Spinal cord (tissue), 10 donors: ENCODE measurements at places on chromosomes 5 and 9. TPM values are rescaled to one million over a fixed set of nuclear protein-coding genes. Genes with fewer than 3 reads are reported as not detected.

Gene MARCOL
- polyA plus RNA-seq, result not detected

Gene TPRN
- polyA plus RNA-seq, result 30.8 TPM

Gene FLT4
- polyA plus RNA-seq, result 8.3 TPM

Gene CDH6
- polyA plus RNA-seq, result 30.0 TPM

Gene OBP2A
- not detected for polyA plus RNA-seq

Gene MARCHF6
- polyA plus RNA-seq, result 205 TPM

Gene TEK
- polyA plus RNA-seq, result 13.4 TPM

Gene RNF208
- 64.3 TPM for polyA plus RNA-seq

Gene PAEP
- 0.42 TPM for polyA plus RNA-seq

Gene TCF7
- 9.4 TPM for polyA plus RNA-seq

Gene AK1
- 297 TPM for polyA plus RNA-seq

Gene EDIL3
- 85.9 TPM for polyA plus RNA-seq

Gene NRARP
- polyA plus RNA-seq, result 15.8 TPM

Gene NME5
- 23.8 TPM for polyA plus RNA-seq

Gene HTR4
- polyA plus RNA-seq, result 1.6 TPM

Gene FOXD4L5
- polyA plus RNA-seq, result 0.81 TPM

Gene AFAP1L1
- 19.7 TPM for polyA plus RNA-seq

Gene TMEM38B
- 12.0 TPM for polyA plus RNA-seq

Gene SEMA5A
- 35.2 TPM for polyA plus RNA-seq

Gene ZFP2
- 8.3 TPM for polyA plus RNA-seq

Gene C5orf52
- polyA plus RNA-seq, result not detected

Gene PAX5
- polyA plus RNA-seq, result 1.2 TPM

Gene CBY3
- 2.6 TPM for polyA plus RNA-seq
